ENCODE measurements at places on chromosomes 3 and 15.
A peak's percentile ranks its signal among the peaks of the same experiment; 100 is the strongest.

GRCh38 chr3:129015388-129016105 is 14.4 kb downstream of the EFCC1 start:
- no peak for DNase-seq

GRCh38 chr3:190892395-190892902 is 30.0 kb upstream of the GMNC start:
- no peak for DNase-seq

DNA sequence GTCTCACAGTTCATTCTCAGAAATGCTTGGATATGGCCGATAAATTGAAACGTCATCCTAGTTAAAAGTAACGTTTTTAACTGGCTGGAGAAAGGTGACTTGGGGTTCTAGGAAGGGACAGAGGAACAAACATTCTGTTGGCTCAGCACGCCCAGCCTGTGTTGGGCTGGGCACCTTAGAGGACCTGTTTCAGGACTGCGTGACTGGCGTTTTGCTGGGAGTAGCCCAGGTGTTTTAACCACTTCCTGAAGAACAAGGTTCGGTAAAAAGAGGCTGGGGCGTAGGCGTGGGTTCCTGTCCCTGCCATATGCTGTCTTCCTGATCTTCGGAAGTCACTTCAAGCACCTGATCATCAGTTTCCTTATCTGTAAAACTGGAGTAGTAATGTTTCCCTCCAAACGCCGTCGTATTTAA is 1.1 kb upstream of the TLNRD1 start:
- DNase-seq: peak; percentile 64

- no peak for DNase-seq
Observed at GRCh38 chr3:143637133-143637532, 211.1 kb downstream of the SLC9A9 start.

- no peak for DNase-seq
Observed at GRCh38 chr3:11201251-11202019, 47.1 kb downstream of the HRH1 start.

GRCh38 chr15:38461066-38461833 is 7.3 kb downstream of the FAM98B start:
- no peak for DNase-seq

- no peak for DNase-seq
Observed at GRCh38 chr3:55247666-55248065, 239.4 kb downstream of the WNT5A start.

DNA sequence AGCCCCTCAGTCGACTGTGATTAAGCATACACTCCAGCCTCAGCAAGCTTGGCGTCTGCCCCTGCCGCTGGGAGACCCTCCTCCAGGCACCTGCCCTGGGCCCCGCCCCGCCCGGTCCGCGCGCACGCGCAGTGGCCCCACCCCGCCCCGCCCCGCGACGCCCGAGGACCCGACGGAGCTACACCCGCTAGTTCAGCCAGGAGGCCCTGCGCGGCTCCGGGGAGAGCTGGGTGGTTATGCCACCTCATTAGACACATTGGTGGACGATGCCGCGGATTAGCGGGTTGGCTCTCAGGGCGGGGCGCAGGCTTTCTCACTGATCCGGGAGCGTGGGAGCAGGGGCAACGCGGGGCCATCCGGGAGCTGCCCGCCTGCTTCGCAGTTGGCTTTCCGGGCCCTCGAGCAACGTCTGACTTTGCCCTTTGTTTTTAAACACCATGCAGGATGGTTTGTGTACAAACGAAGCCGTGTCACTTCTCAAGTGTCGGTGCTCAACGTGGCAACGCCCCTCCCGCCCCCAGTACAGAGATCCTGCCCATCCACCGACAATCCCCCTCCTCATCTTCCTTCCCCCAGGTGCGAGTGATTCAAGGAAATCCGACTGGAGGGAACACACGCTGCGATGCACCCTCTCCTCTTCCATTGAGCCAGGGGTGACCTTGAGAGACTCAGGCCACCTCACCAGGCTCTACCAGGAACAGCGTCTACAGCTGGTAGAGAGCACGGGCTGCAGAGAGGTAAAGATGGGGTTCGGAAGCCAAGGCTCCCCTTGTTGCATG is 109.3 kb downstream of the SHQ1 start:
- DNase-seq: peak; percentile 57

DNA sequence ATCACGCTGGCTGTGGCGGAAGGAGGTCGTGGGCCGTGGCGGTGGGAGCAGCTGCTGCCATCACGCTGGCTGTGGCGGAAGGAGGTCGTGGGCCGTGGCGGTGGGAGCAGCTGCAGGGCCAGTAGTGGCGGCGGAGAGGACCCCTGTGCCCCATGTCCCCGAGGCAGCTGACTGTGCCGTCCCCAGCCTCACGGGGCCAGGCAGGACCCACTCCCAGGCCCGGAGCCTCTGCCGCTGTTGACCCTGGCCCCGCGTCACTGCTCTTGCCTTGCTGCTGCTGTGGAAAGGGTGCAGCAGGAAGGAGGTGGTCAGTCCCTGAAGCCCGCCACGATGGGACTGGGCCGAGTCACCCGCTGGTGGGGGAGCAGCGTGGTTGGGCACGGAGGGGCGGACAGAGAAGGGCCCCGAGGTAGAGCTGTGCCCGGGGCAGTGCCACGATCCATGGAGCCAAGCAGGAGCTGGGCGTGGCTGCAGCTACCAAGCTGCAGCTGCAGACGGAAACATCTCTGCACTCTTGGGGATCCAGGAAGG is 71.2 kb downstream of the GLB1 start:
- DNase-seq: no peak

DNA sequence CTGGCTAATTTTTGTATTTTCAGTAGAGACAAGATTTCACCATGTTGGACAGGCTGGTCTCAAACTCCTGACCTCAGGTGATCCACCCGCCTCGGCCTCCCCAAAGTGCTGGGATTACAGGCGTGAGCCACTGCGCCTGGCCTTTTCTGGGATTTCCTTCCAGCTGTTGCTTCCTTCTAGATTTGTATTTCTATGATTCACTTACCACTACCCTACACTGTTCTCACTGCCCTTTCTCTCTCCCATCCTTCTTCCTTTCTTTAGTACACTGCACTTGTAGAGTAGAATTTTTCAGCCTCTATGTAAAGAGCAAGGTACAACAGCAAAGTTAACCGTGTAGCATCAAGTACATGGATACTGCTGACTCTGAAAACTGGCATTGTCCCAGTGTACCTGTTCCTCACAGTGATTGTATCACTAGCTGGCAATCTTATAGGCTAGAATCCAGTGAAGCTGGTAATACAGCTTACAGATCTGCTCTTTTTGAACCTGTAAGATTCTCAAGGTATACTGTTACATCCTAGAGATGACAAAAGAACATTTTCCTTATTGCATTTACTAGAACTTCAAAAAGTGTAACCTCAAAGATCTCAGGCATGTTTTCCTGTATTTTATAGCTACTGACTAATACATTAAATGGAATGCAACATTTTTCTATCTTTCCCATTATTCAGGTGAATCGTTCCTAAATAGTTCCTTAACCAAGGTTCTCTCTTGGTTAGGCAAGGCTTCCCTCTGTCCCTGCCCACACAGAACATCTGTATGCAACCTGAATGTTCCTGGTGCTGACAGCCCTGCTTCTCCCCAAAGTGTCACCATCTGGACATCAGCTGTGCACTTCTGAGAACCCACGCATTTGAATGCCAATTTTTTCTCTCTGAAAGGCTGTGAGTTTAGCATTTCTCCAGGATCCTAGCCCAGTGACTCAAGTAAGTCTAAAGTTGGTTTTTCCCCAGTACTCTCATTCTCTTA is 74.1 kb upstream of the RAP2B start:
- DNase-seq: no peak

- no peak for DNase-seq
Observed at GRCh38 chr15:38885001-38885400, 320.4 kb upstream of the RASGRP1 start.

DNA sequence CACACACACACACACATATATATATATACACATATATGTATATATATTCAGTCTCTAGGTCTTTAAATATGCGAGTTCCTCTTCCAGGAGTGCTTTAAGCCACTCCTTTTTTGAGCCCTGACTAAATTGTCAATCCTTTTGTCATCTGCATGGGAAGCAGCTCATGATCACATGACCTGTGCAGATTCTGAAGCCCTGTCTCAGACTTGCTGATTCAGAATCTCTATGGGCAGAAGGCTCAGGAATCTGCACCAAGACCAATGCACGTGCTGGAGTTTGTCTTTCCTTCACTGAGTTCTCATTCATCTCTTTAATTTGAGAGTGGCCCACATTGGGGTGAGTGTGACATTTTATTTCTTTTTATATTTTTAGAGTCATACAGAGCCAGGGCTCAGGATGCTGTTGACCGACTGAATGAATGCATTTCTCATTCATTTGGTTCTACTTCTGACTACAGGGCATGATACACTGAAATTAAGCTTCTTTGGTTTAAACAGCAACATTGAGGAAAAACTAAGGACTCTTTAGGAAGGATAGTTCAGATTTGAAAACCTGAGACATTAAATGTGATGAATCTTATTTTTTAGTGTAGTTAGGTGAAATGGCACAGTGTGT is 307.5 kb downstream of the EDEM1 start:
- no peak for DNase-seq

DNA sequence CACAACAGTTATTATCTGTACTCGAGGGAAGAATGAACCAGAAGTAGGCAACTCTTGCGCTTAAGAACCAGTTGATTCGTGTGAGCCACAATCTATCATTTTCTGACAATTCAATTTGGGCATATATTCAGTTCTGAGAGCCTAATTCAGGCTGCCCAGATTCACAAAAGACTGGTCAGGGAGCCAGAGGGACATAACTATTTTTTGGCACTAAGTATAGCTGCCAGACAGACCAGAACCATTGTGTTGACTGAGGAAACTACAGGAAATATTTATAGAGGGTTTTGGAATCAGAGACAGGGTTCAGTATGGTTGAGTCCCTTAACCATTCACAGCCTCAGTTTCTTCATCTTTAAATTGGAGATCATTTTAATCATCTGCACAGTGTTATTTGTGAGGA is 226.7 kb downstream of the TAFA4 start:
- DNase-seq: no peak

- peak; percentile 4 for DNase-seq
Observed at GRCh38 chr15:100170291-100171210, 171.2 kb downstream of the ADAMTS17 start.
